ENCODE measurements at places on chromosomes 2 and 18.

- DNase-seq: no peak
Observed at GRCh38 chr18:7598167-7599047, 31.3 kb downstream of the PTPRM start.

DNA sequence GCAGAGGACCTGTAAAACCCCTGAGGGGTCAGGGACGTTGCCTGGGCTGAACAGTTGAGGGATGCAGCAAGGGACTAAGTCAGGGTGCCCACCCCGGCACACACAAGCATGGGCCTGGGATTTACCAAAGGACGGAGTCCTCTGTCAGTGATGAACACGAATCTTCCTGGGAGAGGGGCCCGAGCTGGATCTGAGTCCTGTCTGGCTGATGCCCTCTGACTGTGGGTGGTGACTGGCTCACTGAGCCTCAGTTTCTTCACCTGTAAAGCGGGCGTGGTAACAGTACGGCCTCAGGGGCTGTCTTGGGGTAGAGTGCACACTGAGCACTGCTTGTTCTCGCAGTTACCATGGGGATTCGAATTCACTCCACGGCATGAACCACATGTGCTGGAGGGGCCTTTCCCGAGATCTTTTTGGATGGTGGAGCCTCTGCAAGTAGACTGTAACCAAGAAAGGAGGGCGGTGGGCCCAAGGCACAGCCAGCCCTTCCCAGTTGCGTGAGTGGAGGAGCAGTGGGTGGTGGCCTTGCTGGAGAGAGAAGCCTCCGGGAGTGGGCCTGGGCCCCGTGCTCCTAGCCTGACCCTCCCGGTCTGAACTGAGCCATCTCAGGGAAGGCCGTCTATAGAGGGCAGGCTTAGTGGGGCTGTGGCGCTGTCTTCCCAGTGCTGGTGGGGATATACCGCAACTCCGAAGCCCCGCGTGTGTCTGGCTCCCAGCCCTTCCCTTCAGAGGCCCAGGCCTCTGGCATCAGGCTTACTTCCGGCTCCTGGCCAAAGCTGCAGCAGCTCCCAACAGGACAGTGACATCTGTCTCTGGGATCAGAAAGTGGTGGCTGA, 130.8 kb upstream of the HS6ST1 start:
- DNase-seq: no peak

DNA sequence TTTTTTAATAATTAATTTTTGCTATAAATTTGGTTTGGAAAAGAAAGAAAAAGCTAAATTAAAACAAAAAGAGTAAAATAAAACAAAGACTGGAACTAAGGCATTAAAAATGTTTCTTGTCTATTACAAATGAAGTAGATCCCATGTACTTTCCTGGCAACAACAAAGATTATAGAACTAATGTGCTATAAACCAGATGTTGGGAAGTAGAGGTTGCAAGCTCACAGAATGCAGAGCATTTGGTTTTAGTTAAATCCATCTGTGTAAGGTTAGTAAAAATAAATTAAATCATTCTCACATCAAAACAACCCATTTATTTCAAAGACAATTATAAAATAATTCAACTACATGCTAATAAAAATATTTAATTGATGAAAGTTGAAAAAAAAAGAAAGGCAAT, 157.2 kb upstream of the ZC3H15 start:
- no peak for DNase-seq

GRCh38 chr18:55968550-55968949, 380.6 kb upstream of the TCF4 start:
- DNase-seq: no peak

GRCh38 chr2:33320573-33320972, 155.9 kb upstream of the RASGRP3 start:
- no peak for DNase-seq

- DNase-seq: no peak
Observed at GRCh38 chr2:26522325-26522724, 44.4 kb upstream of the OTOF start.

DNA sequence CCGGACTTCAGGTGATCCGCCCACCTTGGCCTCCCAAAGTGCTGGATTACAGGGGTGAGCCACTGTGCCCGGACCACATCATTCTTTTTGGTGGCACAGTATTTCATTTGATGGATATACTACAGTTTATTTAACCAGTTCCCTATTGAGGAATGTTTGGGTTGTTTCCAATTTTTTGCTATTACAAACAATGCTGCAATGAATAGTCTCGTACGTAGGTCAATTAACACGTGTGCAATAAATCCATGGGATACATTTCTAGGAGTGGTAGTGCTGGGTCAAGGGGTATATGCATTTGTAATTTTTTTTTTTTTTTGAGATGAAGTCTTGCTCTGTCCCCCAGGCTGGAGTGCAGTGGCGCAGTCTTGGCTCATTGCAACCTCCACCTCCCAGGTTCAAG, 28.4 kb upstream of the XPO1 start:
- DNase-seq: no peak

All from DMS 273 treated with DMSO at 0.1 percent for 48 hours (cell line).